ENCODE measurements at places on chromosomes 4 and X.

DNA sequence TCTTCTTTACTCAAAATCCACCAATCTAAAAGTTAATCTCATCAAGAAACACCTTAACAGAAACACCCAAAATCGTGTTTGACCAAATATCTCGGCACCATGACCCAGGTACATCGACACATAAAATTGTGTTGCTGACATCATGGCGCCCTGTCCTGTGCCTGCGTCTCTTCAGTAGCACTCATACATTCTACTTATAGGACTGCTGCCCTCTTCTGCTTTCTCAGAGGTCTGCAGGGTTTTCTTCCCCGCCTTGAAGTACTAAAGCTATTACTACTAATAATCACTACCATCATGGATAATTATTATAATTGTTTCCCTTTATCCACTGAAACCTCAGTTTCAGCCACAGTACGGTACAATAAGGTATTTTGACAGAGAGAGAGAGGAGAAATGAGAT, 1403.1 kb upstream of the TENM3 start:
- DNase-seq = no peak

DNA sequence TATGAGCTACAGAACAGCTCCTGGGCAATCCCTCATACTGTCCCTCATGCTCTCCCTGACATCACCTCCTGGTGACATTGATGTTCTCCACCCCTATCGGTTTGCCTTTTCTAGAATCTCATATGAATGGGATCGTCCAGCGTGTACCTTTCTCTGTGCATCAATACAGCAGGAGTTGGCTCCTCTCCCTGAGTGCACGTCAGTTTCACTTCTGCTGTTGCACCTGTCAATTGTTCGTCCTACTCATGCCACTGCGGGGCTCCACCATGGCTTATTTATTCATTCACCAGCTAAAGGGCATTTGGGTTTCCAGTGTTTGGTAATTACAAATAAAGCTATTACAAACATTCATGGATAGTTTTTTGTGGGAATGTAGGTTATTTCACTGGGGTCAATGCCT, 269.1 kb upstream of the ZFP42 start:
- no peak for DNase-seq

GRCh38 chr4:98908182-98908581, 20.8 kb downstream of the EIF4E start:
- no peak for DNase-seq

DNA sequence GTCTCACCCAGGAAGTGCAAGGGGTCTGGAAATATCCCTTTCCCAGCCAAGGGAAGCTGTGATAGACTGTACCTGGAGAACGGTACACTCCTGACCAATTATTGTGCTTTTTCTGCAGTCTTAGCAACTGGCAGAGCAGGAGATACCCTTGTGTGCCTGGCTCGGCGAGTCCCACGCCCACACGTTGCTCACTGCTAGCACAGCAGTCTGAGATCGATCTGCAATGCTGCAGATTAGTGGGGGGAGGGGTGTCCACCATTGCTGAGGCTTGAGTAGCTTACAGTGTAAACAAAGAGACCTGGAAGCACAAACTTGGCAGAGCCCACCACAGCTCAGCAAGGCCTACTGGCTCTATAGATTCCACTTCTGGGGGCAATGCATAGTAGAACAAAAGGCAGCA, 138.5 kb downstream of the CHRDL1 start:
- no peak for DNase-seq

- no peak for DNase-seq
Observed at GRCh38 chr4:42995343-42995944, 102.9 kb downstream of the GRXCR1 start.

DNA sequence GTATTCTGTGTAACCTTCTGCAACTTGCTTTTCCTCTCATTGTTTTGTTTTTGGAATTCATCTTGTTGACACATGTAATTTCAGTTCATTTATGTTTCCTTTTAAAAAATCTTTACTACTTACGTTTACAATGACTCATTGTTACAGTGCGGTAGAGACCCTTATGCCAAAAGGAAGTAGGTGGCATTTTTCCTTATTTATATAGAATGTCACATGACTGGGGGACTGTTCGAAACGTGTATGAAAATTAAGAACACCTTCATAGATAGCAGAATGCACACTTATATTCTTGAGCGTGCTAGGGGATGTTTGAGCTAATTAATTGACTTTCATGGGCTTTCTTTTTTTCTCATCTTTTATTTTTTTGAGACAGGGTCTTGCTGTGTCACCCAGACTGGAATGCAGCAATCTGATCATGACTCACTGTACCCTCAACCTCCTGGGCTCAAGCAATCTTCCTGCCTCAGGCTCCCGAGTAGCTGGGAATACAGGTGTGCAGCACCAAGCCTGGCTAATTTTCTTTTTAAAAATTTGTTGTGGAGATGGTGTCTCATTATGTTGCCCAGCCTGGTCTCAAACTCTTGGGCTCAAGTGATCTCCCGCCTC, 7.3 kb downstream of the REPS2 start:
- no peak for DNase-seq

DNA sequence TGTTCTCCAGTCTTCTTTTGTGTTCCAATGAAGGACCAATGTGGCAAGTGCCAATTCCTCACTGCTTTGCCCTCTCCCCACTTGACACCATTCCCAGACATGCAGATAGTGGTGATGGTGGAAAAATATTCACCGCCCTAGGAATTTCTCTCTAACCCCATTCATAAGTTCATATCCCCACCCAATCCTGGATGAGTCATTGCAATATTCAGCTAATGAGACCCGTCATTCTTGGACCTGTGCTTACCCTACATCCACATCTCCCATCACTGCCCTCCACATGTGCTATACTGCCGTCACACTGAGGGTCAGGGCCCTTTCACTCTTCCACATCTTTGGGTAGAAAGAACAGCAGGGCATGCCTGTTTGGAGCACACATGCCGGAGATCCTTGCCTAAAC, 199.2 kb downstream of the KCNIP4 start:
- DNase-seq = no peak

DNA sequence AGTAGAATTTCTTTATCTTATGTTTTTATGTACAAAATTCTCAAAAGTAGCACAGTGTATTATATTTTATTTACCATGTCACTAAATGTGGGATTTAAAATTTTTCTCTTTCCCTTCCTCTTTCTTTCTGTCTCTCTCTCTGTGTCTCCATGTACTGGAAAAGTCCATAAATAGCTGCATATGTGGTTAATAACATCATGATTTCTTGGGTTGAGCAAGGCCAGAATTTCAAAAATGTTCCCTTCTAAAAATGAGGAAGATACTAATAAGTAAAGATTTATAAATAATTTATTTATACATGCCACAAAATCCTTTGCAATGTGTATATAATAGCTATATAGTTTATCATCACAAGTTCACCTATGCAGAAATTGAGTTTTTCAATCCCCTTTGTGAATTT, 29.1 kb upstream of the DKK2 start:
- no peak for DNase-seq

GRCh38 chr4:73589887-73590801, 30.1 kb downstream of the RASSF6 start:
- DNase-seq = no peak

GRCh38 chr4:3462790-3463415, at the start of gene DOK7:
Gene DOK7 (plus strand): TSS chr4:3463306. CDS start chr4:3463376, 70 bp downstream.
- no peak for DNase-seq

DNA sequence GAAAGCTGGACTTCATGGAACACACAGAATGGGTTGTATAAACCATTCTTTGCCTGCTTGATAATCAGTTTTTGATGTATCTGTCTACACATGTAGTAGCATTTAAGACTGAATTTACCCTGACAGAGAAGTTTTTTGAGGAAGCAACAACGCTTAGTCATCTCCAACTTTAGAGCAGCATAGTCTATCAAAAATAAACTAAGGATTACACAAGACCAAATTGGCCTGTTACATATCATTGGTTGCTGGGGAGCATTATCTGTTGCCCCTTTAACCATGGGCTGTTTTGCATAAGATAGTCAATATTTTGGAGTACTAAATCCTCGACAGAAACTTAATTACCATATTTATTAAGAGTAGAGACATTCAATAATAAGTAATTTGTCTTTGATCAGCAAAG, 347.4 kb downstream of the FAM47B start:
- DNase-seq = no peak

DNA sequence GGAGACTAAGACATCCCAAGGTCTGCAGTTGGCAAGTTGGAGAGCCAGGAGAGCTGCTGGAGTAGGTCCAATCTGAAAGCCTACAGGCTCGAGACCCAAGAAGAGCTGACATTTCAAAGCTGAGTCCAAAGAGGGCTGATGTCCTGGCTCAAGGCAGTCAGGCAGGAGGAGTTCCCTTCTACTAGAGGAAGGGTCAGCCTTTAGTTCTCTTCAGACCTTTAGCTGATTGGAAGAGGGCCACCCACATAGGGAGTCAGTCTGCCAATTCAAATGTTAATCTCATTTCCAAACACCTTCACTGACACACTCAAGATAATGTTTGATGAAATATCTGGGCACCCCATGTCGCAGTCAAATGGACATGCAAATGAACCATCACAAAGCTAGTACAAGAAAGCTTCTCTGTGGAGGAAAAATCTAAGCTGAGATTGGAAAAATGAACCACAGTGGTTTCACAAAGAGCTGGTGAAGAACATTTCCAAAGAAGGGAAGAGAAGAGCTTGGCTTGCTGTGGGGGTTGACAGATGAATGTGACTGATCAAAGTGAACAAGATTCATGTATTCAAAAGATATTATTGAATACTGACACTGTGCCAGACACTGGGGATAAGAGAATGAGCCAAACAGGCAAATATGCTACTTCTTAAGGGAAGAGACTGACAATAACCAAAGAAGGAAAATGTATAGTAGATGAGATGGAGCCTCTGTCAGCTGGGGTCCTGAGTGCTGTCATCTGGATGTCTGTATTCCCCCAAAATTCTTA, 61.2 kb downstream of the STK32B start:
- DNase-seq = no peak

- no peak for DNase-seq
Observed at GRCh38 chr4:5843573-5844530, 49.0 kb downstream of the CRMP1 start.

- no peak for DNase-seq
Observed at GRCh38 chr4:89438102-89438831, 130.7 kb upstream of the GPRIN3 start.

GRCh38 chr4:99071159-99071558, 17.4 kb downstream of the ADH5 start:
- no peak for DNase-seq

DNA sequence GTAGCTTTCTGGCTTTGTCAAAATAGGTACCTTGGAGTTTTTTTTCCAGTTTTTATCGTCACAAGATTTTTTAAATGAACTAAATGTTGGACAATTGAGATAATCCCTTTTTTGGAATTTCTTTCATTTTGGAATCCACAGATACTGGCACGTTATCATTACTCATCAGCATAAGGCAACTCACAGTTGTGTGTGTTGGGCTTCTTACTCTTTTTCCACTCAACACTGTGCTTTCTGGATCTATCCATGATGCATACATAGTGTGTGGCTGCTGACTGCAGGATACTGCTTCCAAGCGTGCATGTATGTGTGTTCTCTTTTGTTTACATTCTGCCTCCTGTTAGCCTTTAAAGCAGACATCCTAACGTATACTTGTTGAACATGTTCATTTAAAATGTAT, 113.5 kb upstream of the FAM9A start:
- DNase-seq = no peak

GRCh38 chrX:1537031-1537715, at the start of gene P2RY8:
Gene P2RY8 (minus strand): TSS chrX:1537185. CDS start chrX:1466558, 70,627 bp downstream.
- DNase-seq = peak; percentile 54

- no peak for DNase-seq
Observed at GRCh38 chr4:140874056-140874455, 117.9 kb upstream of the TBC1D9 start.

DNA sequence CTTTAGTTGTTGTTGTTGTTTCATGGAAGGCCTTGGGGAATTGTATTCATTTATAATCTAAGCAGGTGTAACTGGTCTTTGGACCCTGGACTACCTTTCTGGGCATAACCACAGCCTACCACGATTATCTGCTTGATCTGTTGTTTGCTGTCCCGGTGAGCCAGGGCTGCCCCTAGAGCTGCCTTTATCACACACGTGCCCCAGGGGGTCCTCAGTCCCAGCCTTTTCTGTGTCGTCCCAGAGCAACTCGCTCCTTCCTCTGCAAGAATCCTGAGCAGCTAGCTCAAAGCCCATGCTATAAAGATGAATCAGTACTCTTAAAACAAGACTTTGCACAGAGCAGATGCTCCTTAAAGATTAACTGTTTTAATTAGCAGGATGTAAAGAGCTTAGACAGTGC, 273.2 kb downstream of the EVC2 start:
- DNase-seq = no peak

DNA sequence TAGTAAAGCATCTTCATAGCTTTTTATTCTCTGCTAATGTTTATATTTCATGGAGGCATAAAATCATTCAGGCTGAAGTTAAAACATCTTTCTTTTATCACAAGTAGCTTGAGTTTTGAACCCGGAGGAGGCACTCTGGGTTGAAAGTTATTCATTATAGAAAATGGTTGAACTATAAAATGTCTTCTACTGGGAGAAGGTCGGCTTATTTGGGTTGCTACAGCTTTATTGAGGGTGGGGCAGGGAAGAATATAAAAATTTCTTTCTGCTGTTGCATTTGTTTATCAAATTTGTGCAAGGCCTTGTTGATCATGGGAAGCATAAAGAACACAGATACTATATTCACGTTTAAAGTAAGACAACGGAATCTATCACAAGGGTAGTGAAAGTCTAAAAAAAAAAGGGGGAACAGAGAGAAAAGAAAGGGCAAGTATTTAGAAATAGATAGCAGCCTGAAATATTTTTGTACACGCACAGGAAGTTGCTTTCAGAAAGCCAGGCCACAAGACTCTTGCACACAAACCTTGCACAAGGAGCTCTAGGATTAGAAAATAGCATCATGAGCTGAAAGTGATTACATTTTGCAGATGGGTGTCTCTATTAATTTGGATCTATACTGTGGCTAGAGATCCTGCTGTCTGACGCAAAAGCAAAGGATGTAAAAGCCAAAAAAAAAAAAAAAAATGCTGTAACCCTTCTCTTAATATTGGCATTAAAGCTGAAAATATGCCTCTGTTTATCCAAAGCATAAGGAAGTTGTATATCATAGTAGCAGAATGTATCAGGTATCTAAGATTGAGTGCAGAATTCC, 37.2 kb upstream of the FAM9C start:
- DNase-seq = no peak

GRCh38 chr4:96380106-96380505, 540.2 kb downstream of the PDHA2 start:
- no peak for DNase-seq

- no peak for DNase-seq
Observed at GRCh38 chr4:164526933-164527583, 226.9 kb upstream of the SMIM31 start.

- DNase-seq = no peak
Observed at GRCh38 chrX:39675619-39676018, 422.1 kb downstream of the BCOR start.

- no peak for DNase-seq
Observed at GRCh38 chr4:97105347-97106099, 1037.8 kb downstream of the STPG2 start.

GRCh38 chr4:135670548-135670947, 1469.0 kb upstream of the PABPC4L start:
- DNase-seq = no peak

DNA sequence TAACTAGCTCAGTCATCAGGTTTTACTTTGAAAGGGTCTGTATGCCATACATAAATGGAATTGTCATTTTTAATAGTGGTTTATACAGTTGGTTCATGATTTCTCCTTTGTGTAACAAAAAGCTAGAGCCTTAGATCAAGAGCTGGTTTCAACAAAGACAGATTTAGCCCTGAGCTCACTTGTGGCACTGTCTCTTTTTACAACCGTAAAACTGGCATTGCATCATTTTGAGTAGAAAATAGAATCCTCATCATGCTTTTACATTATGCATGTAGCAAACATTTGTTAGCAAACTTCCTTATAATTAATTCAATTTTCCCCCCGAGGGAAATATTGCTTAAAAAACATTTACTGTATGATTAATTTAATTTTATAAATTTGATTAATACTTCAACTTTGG, 1871.5 kb downstream of the ARAP2 start:
- DNase-seq = no peak
